Colonic mucosa (tissue), 4 donors: ENCODE measurements at places on chromosomes 2 and 18. TPM values are rescaled to one million over a fixed set of nuclear protein-coding genes. Genes with fewer than 3 reads are reported as not detected.

Gene NAT8
- not detected for total RNA-seq

Gene CRYGC
- total RNA-seq, result not detected

- no peak overlapping the region for H3K27ac ChIP-seq
- no peaks in the 10 kb centered on the region for H3K36me3 ChIP-seq
Measured at GRCh38 chr2:235793163-235793752, 299.4 kb downstream of the AGAP1 start.

DNA sequence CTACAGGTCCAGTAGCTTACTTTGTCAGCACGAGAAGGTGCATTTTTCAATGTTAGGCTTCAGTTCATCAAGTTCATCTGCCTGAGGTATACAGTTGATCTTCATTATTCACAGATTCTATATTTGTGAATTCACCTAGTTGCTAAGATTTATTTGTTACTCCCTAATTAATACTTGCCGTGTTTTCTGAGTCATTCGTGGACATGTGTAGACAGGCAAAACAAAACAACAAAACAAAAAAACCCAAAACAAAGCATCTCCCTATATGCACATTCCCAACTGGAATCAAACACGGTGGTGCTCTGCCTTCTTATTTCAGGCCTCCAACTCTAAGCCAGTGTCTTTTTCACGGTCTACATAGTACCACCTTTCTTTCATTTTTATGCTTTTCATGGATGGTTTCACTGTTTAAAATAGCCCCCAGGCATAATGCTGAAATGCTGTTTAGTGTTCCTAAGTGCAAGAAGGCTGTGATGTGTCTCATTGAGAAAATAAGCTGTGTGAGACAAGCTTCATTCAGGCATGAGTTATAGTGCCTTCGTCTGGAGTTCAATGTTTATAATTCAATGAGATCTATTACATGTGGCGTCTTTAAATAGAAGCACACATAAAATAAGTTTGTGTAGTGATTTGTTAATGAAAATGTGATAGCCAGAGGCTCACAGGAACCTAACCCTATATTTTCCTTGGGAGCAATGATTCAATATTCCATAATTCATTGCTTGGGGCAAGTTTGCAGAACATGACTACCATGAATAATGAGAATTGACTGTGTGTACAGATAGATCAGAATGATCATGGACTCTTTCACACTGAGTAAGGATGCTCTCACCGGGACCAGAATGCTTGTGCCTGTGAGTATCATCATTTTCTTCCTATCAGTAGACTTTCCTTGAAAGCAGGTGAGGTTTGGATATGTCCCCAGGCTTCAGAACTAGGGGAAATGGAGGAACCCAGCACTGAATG is 24.6 kb downstream of the ITGB6 start:
- no peak overlapping the region for H3K27ac ChIP-seq
- no peaks in the 10 kb centered on the region for H3K36me3 ChIP-seq
- no peak overlapping the region for H3K4me3 ChIP-seq
- H3K4me1 ChIP-seq, result no peaks in the 10 kb centered on the region
- DNase-seq, result no peak
- no peaks in the 10 kb centered on the region for H3K27me3 ChIP-seq

DNA sequence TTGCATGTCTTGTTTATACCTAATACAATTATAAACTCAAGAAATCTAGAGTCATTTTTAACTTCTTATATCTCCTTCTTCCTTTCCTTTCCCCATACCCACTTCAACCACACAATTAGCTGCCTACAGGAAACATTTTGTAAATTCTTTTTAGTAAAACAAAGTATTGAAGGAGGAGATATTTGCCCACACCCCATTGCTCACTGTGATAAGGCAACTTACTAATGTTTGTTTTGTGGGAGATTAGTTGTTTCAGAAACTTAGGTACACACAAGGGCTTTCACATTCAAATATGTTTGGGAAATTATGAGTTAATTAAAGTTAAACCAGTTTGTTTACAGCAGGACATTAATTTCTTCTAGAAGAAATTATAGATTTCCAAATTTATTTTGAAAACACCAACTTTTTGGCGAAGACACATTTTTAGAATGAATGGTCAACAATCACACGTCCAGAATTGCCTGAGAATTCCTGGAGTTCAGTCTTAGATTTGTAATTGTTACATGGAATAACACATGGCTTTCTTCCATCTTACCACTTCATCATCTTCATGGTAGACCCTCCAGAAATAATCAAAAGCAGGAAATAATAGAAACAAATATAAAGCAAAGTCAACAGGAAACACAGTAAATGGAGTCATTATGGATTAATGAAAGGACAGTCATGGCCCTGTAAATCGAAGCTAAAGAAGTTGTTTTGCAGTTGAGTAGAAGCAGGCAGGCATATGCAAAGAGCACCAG is 62.5 kb upstream of the RAB27B start:
- no peaks in the 10 kb centered on the region for H3K36me3 ChIP-seq
- no peak overlapping the region for H3K27ac ChIP-seq
- no peak for DNase-seq
- no peaks in the 10 kb centered on the region for H3K27me3 ChIP-seq
- H3K4me1 ChIP-seq, result no peaks in the 10 kb centered on the region

DNA sequence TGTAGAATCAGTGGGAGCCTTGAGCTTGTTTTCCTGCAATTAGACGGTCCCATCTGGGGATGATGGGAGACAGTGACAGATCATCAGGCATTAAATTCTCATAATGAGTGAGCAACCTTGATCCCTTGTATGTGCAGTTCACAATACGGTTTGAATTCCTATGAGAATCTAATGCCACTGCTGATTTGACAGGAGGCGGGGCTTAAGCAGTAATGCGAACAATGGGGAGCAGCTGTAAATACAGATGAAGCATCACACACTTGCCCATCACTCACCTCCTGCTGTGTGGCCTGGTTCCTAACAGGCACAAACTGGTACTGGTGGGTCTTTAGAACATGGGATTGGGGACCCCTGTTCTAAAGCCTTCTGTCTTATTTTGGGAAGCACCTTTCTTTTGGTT is 17.9 kb upstream of the NYAP2 start:
- H3K27ac ChIP-seq, result no peak overlapping the region
- no peaks in the 10 kb centered on the region for H3K4me1 ChIP-seq
- DNase-seq, result no peak
- no peaks in the 10 kb centered on the region for H3K27me3 ChIP-seq

DNA sequence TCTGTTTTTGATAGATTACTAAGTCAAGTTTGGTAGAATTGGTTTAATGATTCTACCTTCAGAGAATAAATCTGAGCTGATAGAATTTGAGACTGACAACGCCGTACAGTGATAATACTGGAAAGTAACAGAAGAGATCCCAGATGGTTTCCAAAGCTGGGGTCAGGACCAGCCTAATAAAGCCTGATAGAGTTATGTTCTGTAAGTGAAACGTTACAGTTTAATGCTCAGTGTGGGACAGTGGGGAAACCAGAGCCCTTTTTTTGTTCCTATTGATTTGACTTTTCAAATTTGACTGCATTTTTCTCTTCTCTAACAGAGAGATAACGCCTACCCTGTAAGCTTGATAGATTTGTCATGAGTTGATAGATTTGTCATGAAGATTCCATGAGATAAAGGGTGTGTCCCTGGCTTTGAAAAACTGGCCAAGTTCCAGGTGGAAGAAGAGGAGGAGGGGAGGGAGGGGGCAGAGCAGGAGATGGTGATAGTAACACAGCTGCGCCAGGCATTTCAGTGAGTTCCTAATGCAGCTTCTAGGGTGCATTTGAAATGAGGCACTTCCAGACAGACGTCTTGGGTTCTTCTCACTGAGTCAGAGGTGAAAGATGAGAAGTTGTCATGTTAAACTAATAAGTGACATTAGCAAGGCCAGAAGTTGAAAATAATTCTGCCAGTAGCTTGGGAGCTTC is 65.1 kb downstream of the CERS6 start:
- H3K27me3 ChIP-seq, result no peaks in the 10 kb centered on the region
- no peaks in the 10 kb centered on the region for H3K36me3 ChIP-seq
- no peak overlapping the region for H3K4me3 ChIP-seq
- no peak overlapping the region for H3K27ac ChIP-seq
- no peak for DNase-seq

- H3K4me3 ChIP-seq, result no peak overlapping the region
- peaks cover 19% of the 10 kb centered on the region for H3K4me1 ChIP-seq
- peak overlapping the region; percentile 79 for H3K27ac ChIP-seq
Measured at GRCh38 chr18:57792631-57793301, 10.3 kb downstream of the ATP8B1 start.

GRCh38 chr18:27400001-27400400 is 214.9 kb upstream of the CHST9 start:
- no peak overlapping the region for H3K27ac ChIP-seq
- no peaks in the 10 kb centered on the region for H3K27me3 ChIP-seq
- no peak for DNase-seq
- no peaks in the 10 kb centered on the region for H3K36me3 ChIP-seq
- no peak overlapping the region for H3K4me3 ChIP-seq
- no peaks in the 10 kb centered on the region for H3K4me1 ChIP-seq

DNA sequence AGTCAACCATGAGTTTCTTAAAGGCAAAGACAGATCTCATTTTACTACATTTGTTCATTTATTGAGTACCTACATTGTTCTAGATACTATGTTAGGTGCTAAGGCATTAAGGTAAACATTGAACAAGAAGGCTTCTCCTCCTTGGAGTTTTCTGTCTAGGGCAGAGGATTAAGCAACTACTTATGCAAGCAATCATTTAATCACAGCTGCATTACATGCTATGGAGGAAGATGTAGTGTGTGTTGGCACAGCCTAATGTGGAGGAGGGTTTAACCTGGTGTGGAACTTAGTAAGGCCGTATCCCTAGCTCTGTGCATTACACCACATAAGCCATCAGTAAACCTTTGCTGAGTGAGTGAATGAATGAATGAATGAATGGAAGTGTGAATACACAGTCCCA is 106.5 kb upstream of the MAP3K20 start:
- no peaks in the 10 kb centered on the region for H3K4me1 ChIP-seq
- no peak overlapping the region for H3K27ac ChIP-seq
- no peaks in the 10 kb centered on the region for H3K27me3 ChIP-seq
- H3K4me3 ChIP-seq, result no peak overlapping the region

DNA sequence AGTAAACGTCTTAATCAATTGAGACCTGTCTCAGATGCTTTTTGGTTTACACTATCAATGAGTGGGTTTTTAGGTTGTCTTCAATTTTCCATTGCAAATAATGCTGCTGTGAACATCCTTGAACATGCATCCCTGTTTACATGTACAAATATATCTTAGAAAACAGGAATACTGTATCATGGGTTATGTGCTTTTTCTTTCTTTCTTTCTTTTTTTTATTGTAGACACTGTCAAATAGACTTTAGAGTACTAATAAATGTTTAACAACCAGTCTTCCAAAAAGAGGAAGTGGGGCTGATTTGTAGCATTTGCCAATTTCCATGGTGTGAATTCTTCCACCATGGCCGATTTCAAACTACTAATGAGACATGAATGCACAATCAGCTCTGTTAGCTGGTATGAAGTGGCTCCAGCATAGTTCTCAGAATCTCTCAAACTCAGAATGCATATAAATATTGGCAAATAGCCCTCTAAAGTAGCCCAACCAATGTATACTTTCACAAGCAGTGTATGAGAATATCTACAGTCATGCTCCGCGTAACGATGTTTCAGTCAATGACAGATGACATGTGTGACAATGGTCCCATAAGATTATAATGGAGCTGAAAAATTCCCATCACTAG is 50.3 kb upstream of the B3GNT2 start:
- no peak overlapping the region for H3K27ac ChIP-seq
- no peaks in the 10 kb centered on the region for H3K27me3 ChIP-seq
- H3K4me3 ChIP-seq, result no peak overlapping the region
- DNase-seq, result no peak
- no peaks in the 10 kb centered on the region for H3K36me3 ChIP-seq

DNA sequence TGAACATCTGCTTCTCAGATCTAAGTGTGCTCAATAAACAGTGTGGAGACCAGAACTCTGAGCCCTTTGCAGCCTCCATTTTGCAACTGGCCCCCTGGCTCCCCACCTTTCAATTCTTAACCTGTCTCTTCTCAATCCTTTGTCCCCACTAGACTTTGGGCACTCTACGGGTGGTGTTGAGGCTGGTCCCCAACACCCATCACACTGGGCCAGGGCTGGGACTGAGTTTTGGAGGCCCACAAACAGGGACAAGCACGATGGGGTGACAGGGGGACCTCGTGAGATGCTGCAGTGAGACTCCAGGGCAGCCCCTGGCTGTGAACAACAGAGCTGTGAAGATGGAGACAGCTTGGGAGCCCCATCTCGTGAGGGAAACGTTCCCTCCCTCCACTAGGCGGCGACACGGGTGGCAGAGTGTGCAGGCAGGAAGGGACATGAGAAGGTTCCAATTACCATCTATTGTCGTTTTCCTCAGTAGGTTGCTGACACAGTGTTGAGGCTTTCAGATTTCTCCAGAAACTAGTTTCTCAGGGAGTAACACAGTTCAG is 1.2 kb downstream of the ANKMY1 start:
- H3K36me3 ChIP-seq, result peaks cover under 1% of the 10 kb centered on the region
- no peak overlapping the region for H3K4me3 ChIP-seq

GRCh38 chr2:4408321-4408720 is 704.9 kb downstream of the DCDC2C start:
- no peak overlapping the region for H3K27ac ChIP-seq
- H3K4me3 ChIP-seq, result no peak overlapping the region
- DNase-seq, result no peak
- no peaks in the 10 kb centered on the region for H3K27me3 ChIP-seq
- no peaks in the 10 kb centered on the region for H3K36me3 ChIP-seq

DNA sequence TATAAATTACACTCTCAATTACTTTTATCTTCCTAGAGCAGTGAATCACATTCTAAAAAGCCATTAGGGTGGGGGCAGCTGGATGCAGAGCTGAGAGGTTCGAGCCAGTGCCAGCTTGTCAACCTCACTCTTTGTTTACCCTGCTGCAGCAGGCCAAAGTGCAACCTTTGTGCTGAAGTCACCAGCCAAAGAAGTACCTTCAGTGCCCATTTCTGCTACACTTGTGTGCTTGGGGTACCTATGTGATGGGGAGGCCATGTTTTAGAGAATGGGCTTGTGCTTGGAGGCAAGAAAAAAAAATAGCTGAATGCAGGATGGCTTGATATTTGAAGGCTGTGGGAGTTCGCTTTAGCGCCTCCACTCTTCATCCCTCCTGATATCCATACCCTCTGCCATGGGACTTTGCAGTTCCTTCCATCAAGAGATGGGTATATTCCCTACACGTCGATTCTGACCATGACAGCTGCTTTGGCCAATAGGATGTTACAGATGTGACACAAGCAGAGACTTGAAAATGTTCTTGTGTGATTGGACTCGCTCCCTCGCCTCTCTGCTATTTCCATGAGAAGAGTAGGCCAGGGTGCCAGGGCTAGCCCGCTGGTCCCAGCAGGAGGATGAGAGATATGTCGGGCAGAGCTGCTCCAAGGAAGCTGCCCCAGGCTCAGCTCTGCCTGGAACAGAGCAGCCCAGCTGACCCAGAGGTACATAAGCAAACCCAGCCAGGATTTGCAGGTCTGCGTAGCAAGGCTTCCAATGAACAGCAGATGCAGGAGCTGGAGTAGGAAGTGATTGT is 12.7 kb upstream of the FZD5 start:
- no peaks in the 10 kb centered on the region for H3K4me1 ChIP-seq
- H3K27ac ChIP-seq, result peak overlapping the region; percentile 30
- no peak overlapping the region for H3K4me3 ChIP-seq
- no peaks in the 10 kb centered on the region for H3K27me3 ChIP-seq

GRCh38 chr18:9838144-9838877 is 47.5 kb upstream of the TXNDC2 start:
- DNase-seq, result no peak
- H3K27me3 ChIP-seq, result no peaks in the 10 kb centered on the region
- H3K4me1 ChIP-seq, result no peaks in the 10 kb centered on the region
- no peaks in the 10 kb centered on the region for H3K36me3 ChIP-seq
- no peak overlapping the region for H3K27ac ChIP-seq
